ENCODE measurements at places on chromosomes 1 and 21. TPM values are rescaled to one million over a fixed set of nuclear protein-coding genes. Genes with fewer than 3 reads are reported as not detected.

The CTTNBP2NL gene
- 38.8 TPM for total RNA-seq

DNA sequence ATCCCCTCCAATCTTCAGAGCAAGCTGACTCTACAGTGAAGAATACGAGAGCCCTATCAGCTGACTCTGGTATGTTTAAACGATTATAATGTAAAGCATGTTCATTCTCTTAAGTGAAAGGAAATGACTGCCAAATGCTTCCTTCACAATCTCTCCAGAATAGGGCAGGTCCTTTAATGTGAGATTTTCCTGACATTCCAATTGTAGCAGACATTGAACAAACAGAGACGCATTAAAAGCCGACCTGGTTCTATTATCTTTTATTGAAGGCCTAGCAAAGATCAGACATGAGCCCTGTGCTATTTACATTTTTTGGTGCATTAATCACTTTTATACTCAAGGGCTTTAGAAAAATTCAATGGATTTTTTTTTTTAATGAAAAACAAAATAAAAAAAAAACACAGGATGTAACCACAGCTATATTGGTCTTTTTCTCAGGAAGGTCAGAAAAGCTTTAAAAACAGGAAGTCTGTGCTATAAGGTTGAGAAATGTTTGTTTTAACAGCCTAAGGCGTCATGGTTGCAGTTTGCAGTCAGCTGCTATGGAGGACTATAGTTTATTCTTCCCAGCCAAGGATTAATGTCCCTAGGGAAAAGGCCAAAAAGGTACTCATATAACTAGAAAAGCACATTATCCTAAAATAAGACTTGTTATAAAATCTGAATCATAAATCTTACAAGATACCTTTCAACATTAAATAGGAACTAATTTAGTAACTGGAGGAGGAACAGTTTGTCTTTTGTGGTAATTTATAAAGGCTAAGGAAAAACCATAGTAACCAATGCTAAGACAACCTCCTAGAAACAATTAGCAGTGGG is 104.8 kb downstream of the RERE start:
- no peak for DNase-seq

The IL19 gene
- total RNA-seq, result not detected

The NCF2 gene
- total RNA-seq, result not detected

The PPM1J gene
- 13.2 TPM for total RNA-seq

GRCh38 chr1:204621996-204622395 is 63.5 kb downstream of the LRRN2 start:
- DNase-seq, result no peak

The OR10Z1 gene
- not detected for total RNA-seq

GRCh38 chr1:112700290-112701226 is 6.4 kb downstream of the RHOC start:
- DNase-seq, result peak; percentile 86

DNA sequence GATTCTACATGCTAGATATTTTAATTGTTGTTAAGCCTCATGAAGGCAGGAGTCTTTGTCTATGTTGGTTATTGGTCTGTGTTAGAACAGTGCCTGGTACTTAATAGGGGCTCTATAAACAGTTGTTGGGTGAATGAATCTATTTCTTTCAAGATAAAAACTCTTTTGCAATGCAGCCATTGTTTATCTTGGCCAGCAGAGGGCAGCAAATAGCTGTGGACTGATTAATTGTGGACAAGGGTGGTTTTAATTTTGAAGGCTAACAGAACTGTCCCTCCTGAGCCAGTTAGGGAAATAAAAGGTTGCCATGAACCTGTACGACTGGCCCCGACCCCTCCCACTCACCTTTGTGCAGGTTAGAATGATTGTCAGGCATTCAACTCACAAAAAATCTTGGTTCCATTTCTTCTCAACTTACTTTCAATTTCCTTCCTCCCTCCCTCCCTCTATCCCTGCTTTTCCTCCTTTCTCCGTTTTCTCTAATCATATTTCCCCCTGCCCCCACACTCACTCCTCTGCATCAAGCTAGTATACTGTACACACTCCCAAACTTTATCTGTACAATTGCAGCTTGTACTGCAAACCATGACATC is 66.3 kb upstream of the DIRAS3 start:
- no peak for DNase-seq

DNA sequence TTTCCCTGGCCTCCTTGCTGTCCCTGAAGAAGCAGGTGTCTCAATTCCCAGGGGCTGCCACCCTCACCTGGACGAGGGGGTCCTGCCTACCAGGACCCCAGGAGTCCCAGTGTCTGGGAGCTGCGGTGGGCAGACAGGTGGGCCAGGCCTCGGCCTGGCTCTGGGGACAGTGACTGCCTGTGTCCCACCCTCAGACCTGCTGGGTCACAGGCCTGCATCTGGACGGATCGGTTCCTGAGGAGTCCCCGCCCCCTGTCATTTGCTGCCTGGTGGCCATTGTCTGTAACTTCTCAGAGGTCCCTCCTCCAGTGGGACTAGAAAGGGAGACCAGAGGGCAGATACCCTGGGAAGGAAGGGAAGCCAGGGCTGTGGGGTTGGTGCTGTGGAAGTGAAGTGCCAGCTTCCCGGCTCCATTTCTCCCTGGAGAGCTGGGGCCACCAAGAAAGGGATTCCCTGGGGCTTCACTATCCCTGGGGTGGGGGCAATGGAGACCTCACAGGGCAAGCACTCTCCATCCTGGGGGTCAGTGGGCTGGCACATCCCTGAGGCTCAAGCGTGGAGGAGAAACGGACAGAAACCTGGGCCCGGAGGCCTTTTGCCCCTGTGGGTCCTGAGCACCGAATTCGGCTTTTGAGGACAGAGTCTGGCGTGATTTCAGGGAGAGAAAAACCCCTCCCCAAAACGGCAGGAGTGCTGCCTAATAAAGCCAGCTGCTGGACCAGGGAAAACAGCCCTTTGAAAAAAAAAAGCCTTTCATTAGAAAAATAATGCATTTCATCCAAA is 157.3 kb downstream of the PEX14 start:
- DNase-seq, result no peak

DNA sequence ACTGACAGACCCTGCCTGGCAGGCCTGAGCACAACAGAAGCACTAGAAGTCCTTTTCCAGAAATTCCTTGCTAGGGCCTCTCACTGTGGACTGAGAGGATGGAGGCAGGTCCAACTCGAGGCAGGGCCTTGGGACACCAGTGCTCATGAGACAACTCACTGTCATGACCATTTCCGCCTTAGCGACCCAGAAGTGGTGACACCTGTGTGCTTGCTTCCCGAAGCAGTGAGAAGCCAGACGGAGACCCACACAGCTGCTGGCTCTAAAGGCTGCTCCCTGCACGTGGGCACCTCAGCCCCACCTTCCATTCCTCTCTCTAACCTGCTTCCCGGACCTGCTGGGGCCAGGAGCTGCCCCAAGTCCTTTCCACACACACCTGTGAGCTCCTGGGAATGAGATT is 33.0 kb downstream of the KCNC4 start:
- DNase-seq, result no peak

The TAS1R3 gene
- total RNA-seq, result 0.28 TPM

DNA sequence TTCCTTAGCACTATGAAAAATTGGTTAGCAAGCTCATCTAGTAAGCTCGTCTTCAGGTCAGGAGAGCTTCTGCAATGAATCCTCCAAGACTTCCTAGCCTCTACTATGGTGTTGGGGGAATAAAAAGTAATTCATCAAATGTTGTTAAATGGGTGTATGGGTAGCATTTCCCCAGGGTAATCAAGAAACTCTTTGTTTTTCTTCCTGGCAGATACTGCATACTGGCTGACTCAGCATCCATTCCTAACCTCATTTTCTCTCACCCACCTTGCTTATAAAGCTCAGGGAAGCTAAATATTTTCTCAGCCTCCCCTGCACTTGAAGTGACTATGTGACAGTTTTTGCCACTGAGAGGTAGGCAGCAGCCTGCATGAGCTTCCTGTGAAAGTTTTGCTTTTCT is 83.4 kb downstream of the MAB21L3 start:
- DNase-seq, result no peak

The SAMSN1 gene
- total RNA-seq, result 4.6 TPM

The ZBTB17 gene
- 16.5 TPM for total RNA-seq

DNA sequence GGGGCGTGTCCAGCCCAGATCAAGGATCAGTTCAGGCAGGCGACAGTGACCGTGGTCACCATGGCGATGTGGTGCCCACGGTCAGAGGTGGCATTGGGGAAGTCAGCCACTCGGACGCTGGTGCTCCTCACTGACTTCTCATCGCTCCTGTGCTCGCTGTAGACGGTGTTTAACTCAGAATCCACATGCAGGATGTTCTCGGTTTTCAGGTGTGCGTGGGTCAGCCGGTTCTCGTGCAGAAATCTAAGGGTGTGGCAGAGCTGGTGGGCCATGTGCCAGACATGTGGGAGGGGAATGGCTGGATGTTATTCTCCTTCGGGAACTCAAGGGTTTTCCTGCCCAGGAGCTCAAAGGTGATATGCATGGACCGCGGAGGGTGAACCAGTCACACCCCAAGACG is 11.7 kb downstream of the OR2AJ1 start:
- no peak for DNase-seq

DNA sequence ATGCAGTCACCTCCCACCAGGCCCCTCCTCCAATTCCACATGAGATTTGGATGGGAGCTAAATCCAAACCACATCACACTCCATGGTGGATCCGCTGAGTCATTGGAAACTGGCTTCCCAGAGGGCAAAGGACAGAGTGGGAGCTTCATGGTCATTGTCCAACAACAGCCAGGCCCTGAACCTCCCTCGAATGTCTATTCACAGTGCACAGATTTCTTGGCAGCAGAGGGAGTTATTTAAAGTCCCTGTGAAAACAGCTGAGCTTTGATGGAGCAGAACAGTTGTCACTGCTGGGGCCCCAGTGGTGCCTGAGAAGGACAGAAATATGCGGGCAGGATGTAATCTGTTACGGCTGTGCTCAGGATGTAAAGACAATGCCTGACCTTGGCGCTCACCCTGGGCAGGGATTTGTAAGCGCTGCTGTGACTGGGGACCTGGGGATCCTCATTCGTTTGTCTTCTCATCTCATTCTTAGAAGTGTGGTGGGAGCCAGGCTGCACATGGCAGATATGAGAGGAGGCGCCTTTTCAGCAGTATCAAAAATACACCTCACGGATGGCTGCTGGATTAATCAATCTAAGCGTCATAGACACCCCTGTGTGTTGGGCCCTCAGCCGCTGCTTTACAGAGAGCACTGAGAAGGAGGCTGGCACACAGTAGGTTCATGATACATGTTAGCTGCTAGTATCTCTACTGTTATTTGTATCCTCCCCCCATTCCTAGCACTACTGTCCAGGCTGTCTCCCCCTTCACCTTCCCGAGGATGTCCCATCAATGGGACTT is 439.4 kb downstream of the PTPRU start:
- peak; percentile 22 for DNase-seq

GRCh38 chr1:109290998-109291397 is 8.1 kb upstream of the PSRC1 start:
- DNase-seq, result no peak

DNA sequence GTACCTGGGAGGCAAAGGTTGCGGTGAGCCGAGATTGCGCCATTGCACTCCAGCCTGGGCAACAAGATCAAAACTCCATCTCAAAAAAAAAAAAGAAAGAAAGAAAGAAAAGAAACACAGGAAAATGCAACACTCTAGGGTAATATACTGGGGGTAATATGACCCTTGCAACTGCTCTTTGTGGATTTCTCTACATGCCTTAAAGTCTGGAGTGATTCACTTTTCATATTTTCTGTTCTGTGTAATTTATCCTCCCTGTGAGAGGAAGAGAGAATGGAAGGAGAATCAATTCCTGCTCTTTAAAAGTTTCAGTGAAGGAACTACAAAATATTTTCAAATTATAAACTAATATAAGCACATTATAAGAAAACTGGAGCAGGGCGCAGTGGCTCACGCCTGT is 22.7 kb downstream of the RIT1 start:
- DNase-seq, result no peak

DNA sequence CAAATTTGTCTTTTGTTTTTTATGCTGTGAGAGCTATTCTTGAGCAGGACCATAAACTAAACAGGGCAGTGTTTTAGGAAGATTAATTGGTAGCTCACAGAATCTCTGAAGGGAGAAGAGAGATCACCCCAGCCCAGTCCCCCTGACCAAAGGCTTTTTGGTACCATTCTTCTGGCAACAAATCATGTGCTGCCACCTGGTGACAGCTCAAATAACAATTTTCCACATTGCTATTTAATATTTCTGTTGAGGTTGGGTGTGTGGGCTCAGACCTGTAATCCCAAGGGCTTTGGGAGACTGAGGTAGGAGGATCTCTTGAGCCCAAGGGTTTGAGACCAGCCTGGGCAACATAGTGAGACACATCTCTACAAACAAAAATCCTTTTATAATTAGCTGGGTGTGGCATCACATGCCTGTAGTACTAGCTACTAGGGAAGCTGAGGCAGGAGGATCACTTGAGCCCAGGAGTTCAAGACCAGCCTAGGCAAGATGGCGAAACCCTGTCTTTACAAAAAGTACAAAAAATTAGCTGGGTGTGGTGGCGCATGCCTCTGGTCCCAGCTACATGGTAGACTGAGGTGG is 2.2 kb upstream of the TESK2 start:
- peak; percentile 38 for DNase-seq

GRCh38 chr1:40309374-40310128 is 7.5 kb downstream of the COL9A2 start:
- DNase-seq, result no peak

DNA sequence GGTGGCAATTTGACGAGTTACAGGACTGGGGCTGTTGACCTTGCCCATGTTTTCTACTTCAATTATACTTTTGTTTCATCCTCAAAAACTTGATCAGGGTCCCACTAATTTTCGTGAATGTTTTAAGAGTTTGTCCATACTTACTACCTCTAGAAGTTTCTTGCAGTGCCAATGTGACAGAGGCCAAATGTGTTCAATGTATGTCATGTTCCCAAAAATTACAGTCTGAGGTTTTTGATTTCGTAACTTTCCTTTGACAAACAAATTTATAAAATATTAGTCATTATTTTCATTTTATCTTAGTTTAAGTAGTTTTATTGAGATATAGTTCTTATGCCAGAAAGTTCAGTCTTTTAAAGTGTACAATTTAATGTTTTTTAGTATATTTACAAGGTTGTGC is 15.3 kb downstream of the VPS13D start:
- no peak for DNase-seq

GRCh38 chr1:54391450-54392209 is 14.6 kb downstream of the SSBP3 start:
- DNase-seq, result no peak
